Activated naive CD8-positive, alpha-beta T cell treated with anti-CD3 and anti-CD28 coated beads for 36 hours (primary cell): ENCODE measurements at places on chromosomes 3 and 15. TPM values are rescaled to one million over a fixed set of nuclear protein-coding genes. Genes with fewer than 3 reads are reported as not detected.

Gene SAMMSON
- not detected for total RNA-seq

Gene CADPS
- total RNA-seq, result not detected

DNA sequence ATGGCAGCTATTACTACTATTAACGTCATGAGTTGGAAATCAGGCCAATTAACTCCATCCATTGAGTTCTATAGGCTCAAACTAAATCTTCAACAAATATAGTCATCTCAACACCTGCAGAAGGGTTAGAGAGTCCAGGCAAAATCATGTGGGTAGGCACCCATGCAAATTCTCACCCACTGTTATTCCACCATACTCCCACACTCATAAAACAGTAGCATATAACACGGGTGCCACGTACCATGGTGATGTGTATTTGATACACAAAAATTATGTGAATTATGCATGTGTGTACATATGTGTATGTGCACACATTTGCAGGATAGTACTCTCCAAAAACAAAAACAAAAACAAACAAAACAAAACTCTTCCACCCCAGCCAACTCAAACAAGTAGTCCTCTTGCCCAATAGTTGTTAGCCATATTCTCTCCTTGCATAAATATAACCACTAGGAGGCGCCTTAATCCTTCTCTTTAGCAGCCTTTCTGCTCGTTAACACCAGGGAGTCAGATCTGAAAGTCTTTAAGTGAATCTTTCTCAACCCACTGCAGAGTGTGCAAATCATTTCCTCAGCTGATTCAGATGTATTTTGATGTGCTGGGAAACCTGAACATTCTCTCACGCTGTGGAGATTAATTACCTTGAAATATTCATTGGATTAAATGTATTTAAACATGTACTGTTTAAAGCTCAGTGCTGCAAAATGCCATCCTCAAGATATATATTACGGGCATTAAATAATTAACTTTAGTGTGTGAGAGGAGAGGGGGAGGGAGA is 38.0 kb upstream of the COPB2 start:
- DNase-seq, result no peak
- H3K4me1 ChIP-seq, result peaks cover 2% of the 10 kb centered on the region
- no peak overlapping the region for H3K27ac ChIP-seq
- no peak overlapping the region for H3K4me3 ChIP-seq
- H3K36me3 ChIP-seq, result peaks cover 2% of the 10 kb centered on the region
- H3K27me3 ChIP-seq, result no peaks in the 10 kb centered on the region

GRCh38 chr3:62837145-62837787 is 38.0 kb downstream of the CADPS start:
- no peaks in the 10 kb centered on the region for H3K4me1 ChIP-seq
- no peak overlapping the region for H3K4me3 ChIP-seq
- no peak for DNase-seq
- H3K27ac ChIP-seq, result no peak overlapping the region

DNA sequence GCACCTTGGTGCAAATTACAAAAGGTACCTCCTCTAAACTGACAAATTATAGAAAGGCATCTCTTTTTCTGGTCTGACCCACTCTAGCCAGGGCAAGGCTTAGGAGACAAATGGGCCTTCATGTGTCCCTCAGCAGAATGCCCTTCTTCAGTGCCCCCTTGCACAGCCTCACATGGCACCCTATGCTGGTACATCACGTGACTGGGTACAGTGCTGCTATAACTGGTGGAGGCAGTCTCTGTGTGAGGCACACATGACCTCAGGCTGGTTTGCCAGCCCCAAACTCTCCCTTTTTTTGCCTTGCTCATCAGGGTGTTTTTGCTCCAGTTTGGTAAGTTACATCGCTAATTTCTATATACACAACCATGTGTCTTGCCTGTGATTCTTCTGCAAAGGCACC is 3.1 kb downstream of the CLEC3B start:
- no peaks in the 10 kb centered on the region for H3K4me1 ChIP-seq
- no peak for DNase-seq
- H3K27me3 ChIP-seq, result peaks cover 12% of the 10 kb centered on the region

DNA sequence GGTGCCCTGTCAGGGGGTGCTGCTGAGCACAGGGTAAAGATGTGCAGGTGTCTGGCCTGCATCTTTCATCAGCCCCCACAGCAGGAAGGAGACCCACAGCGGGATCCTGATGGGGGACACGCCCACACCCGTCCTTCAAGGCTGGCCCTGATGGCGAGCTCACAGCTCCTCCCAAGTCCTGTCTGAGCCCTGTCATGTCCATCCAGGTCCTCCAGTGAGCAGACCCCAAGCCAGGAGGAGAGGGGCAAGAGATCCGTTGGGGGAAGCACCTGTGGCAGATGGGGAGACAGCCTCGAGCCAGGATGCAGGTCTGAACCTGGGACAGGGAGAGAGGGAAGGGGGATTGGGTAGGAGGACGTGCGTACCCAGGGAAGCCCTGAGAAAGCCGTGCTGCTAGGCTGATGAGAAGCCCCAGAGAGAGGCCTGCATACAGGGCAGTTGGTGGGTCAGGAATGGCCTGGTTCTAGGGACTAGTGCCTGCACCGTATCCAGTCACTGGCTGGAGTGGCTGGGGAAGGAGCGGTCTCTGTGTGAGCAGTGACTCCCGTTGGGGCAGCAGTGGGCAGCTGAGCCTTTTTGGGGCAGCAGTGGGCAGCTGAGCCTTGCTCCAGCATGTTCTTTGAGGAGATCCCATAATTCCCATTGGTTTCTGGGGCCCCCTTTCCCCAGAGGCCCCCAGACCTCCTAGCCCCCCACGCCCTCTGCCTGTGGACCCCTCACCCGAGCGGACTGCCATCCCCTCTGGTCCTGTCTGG is 133.3 kb upstream of the MEF2A start:
- no peaks in the 10 kb centered on the region for H3K27me3 ChIP-seq
- no peak for DNase-seq
- no peak overlapping the region for H3K4me3 ChIP-seq
- H3K36me3 ChIP-seq, result no peaks in the 10 kb centered on the region
